Epithelial cell of umbilical artery (primary cell): ENCODE measurements at places on chromosomes 13 and 19. TPM values are rescaled to one million over a fixed set of nuclear protein-coding genes. Genes with fewer than 3 reads are reported as not detected.

Gene ZNF416
- 3.9 and 4.3 TPM in 2 replicates for total RNA-seq

Gene PSG1
- total RNA-seq, result not detected in 2 replicates

Gene C19orf44
- total RNA-seq, result 2.6 and 2.9 TPM in 2 replicates

Gene CACNG6
- total RNA-seq, result 2.6 and 3.2 TPM in 2 replicates

Gene CEACAM3
- total RNA-seq, result not detected in 2 replicates

Gene PSG2
- not detected in 2 replicates for total RNA-seq

Gene ARHGAP45
- total RNA-seq, result 10.1 and 10.5 TPM in 2 replicates

Gene LHB
- not detected in 2 replicates for total RNA-seq

Gene SMARCA4
- 49.2 and 60.1 TPM in 2 replicates for total RNA-seq

Gene FBXO17
- 19.3 and 21.8 TPM in 2 replicates for total RNA-seq

Gene PCDH20
- not detected in 2 replicates for total RNA-seq

Gene ZNF793
- total RNA-seq, result under 0.01 and 0.15 TPM in 2 replicates
